NCI-H1694 (cell line): ENCODE measurements at places on chromosomes 6 and 20.

DNA sequence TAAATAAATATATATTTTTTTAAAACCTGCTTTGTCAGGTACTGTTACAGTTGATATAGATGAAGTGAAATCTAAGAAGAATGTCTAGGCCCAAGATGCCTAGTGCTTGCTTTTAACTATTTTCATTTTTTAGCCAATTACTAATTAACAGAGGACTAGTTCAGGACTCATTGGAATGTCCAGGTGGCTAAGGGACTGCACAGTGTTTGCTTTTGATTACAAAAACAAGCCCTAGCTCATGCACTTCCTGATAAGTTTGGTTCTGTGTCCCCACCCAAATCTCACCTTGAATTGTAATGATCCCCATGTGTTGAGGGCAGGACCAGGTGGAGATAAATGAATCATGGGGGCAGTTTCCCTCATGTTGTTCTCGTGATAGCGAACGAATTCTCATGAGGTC lies 417.1 kb downstream of the PLCB1 start:
- DNase-seq: no peak

- no peak for DNase-seq
Measured at GRCh38 chr6:129920103-129920798, 59.1 kb upstream of the TMEM244 start.

DNA sequence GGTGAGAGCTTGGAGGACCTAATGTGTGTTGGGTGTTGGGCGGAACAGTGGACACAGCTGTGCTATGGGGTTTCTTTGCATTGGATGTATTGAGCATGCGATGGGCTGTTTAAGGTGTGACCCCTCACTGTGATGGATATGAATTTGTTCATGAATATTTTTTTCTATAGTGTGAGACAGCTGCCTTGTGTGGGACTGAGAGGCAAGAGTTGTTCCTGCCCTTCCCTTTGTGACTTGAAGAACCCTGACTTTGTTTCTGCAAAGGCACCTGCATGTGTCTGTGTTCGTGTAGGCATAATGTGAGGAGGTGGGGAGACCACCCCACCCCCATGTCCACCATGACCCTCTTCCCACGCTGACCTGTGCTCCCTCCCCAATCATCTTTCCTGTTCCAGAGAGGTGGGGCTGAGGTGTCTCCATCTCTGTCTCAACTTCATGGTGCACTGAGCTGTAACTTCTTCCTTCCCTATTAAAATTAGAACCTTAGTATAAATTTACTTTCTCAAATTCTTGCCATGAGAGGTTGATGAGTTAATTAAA lies 3.0 kb downstream of the HLA-A start:
- no peak for DNase-seq

DNA sequence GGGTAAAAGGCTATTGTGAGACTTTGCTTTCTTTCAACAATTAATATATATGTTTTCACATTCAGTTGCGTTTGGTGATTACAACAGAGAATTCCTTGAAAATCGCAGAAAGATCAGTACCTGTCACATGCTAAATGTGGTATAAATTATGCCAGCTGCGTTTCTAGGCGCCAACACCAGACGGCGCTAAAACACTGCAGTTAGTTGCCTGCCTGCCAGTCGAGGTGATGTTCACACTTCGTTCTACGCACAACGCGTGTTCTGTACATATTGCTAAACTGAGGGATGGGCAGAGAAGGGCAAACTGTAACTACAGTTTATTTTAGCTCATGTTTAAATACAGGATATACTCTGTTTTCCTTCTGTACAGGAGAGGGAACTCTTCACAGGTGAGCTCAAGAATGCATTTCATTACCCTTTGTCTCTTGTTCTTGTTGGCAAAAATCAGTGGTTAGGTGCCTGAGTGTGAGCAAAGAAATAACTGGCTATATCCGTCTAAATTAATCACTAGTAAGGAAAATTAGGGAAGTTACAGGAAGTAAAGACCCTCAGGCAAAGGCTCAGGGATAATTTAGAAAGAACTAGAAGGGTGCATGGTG lies 100.1 kb upstream of the RGS17 start:
- DNase-seq: peak; percentile 34

DNA sequence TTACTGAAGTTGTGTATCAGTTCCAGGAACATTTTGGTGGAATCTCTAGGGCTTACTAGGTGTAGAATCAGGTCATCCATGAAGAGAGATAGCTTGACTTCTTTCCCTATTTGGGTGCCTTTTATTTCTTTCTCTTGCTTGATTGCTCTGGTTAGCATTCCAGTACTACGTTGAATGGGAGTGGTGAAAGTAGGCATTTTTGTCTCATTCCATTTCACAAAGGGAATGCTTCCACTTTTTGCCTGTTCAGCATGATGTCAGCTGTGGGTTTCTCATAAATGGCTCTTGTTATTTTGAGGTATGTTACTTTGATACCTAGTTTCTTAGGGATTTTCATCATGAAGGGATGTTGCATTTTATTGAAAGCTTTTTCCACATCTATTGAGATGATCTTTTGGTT lies 195.3 kb downstream of the MOXD1 start:
- no peak for DNase-seq

DNA sequence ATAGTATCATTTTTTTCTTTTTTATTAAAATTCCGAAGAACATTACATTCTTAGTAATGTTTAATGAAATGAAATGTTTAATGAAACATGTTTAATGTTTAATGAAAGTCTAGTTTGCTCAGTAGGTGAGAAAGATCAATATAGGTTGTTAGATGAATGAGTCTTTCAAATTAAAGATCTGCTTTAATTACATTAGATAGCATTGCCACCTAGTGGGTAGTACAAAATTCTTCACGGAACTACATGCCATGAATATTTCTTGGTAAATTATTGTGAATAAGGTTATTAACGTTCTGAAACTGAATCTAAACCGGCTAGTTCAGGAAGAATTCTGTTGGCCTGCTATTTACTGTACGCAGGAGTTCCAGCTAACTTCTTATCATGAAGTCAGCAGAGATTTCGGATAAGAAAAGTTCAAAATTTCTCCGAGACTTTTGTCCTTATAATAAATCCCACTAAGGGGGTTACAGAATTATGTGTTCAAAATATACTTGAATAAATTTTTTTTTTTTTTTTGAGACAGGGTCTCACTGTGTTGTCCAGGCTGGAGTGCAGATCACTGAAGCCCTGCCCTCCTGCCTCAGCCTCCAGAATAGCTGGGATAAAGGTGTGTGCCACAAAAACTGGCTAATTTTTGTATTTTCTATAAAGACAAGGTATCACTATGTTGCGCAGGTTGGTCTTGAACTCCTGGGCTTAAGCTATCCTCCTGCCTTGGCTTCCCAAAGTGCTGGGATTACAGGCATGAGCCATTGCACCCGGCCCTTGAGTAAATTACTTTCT lies 7.9 kb upstream of the GMNN start:
- DNase-seq: no peak

GRCh38 chr6:24672620-24673182 lies 5.8 kb downstream of the ACOT13 start:
- DNase-seq: no peak

- no peak for DNase-seq
Measured at GRCh38 chr20:21137078-21137477, 11.2 kb downstream of the KIZ start.

DNA sequence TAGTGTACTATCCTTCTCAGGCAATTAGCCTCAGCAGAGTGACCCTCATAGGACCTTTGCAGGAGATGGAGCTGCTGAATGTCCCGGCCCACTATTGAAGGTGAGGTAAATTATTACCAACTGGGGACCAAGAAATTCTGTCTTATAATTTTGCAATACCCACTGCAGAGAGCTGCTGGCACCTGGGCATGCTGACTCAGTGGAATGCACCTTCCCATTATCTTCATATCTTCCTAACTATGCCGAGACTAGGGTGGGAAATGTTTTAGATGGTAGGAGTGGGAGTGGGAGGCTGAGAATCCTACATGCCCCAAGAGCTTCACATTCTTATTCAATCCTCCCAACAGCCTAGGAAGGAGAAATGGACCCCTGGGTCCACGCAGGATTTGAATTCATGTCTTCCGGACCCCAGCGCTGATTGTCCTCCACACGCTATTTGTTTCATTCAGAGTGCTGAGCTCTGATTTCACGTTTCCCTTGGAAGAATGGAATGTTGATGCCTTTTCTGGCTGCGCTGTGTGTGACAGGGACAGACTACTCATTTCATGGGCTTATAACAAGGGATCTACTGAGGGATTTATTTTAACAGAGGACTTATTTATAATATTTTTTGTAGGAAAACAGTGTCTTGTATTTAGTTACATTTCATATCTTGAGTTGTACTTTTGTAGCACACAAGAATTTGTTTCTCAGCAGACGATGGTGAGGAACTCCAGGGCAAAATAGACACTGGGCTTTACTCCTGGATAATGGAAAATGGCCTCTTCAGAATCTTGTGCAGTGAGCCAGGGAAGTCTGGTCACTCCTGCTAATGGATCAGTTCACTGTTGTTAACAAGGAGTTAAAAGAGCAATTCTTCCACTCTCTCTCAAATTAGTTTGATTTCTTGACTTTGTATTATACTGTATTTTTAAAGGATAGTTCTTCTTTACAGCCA lies 66.4 kb downstream of the FYN start:
- DNase-seq: no peak

DNA sequence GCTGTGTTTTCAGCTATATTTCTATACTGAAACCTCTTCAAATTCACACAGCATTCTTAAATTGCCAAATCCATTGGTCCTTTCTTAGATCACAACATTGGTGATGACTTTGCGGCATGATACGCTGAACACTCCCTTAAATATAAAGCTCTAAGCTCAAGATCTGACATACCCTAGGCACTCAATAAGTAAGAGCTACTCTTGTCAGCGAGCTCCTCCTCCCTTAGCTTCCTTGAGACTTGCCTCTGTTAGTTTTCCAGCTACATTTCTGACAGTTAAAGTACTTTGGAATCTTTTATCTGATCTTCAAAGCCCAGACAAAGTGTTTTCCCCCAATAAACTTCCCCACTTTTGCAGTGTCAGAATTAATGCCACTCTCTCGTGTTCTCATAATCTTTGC lies 117.0 kb downstream of the HIVEP2 start:
- no peak for DNase-seq

- no peak for DNase-seq
Measured at GRCh38 chr6:105832313-105832761, 253.8 kb upstream of the PRDM1 start.
